Osteoblast (primary cell): ENCODE measurements at places on chromosomes 11 and 22. TPM values are rescaled to one million over a fixed set of nuclear protein-coding genes. Genes with fewer than 3 reads are reported as not detected.

ART5 gene
- 0.29 and 0.36 TPM in 2 replicates for total RNA-seq

SEPTIN3 gene
- 0.29 and 0.36 TPM in 2 replicates for total RNA-seq

LINC01488 gene
- total RNA-seq, result not detected in 2 replicates

DNA sequence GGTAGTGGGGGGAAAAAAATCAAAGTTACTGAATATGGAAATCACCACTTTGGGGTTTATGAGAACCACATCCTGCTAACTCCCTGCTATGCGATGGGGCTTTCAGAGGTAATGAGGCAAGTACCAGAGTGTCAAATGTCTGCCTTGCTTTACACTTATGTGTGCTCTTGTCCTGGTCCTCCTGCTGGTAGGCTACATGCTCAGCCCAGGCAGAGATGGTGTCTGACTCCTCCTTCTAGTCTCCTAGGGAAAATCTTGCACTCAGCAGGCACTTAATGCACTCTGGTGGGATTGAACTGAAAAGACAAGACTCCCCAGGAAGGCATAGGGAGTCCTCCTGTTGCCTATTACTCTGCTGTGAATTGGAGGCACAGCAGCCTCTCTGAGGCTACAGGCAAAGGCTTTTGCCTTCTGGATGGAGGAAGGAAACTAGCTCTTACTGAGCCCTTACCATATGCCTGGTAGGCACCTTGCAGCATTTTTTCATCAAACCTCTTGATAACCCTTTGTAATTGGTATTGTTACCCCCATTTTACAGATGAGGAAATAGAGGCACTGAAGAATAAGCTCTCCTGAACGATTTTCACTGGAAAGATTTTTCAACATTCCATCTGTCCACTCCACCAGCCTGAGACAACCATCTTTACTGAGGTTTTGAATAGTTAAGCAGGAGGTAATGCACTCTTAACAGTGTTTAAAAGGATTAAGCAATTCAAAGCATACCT, 132.1 kb upstream of the PAX6 start:
- H3K4me1 ChIP-seq, result no peaks in the 10 kb centered on the region
- H3K27ac ChIP-seq, result no peak overlapping the region
- H3K27me3 ChIP-seq, result peaks cover 9% of the 10 kb centered on the region
- H3K36me3 ChIP-seq, result no peaks in the 10 kb centered on the region

- H3K27ac ChIP-seq, result no peak overlapping the region
- H3K4me3 ChIP-seq, result no peak overlapping the region
- no peaks in the 10 kb centered on the region for H3K4me1 ChIP-seq
- no peaks in the 10 kb centered on the region for H3K27me3 ChIP-seq
- DNase-seq, result no peak
Observed at GRCh38 chr11:111177037-111177871, 68.3 kb upstream of the POU2AF2 start.

DNA sequence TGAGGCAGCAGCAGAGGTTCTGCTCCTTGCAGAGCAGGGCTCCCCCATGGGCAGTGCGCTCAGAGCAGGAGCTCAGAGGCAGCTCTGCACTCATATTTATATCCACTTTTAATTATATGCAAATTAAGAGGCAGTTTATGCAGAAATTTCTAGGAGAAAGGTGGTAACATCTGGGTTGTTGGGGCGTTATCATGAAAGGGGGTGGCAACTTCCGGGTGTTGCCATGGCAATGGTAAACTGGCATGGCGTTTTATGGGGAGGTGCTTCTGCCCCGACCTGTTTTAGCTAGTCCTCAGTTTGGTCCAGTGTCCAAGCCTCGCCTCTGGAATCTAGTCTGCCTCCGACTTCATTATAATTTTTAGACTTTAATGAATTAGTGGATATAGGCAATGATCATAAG, 1191.7 kb downstream of the TBC1D22A start:
- no peaks in the 10 kb centered on the region for H3K36me3 ChIP-seq
- H3K4me3 ChIP-seq, result no peak overlapping the region
- no peak for DNase-seq
- no peaks in the 10 kb centered on the region for H3K4me1 ChIP-seq
- no peak overlapping the region for H3K27ac ChIP-seq
- H3K27me3 ChIP-seq, result no peaks in the 10 kb centered on the region

DNA sequence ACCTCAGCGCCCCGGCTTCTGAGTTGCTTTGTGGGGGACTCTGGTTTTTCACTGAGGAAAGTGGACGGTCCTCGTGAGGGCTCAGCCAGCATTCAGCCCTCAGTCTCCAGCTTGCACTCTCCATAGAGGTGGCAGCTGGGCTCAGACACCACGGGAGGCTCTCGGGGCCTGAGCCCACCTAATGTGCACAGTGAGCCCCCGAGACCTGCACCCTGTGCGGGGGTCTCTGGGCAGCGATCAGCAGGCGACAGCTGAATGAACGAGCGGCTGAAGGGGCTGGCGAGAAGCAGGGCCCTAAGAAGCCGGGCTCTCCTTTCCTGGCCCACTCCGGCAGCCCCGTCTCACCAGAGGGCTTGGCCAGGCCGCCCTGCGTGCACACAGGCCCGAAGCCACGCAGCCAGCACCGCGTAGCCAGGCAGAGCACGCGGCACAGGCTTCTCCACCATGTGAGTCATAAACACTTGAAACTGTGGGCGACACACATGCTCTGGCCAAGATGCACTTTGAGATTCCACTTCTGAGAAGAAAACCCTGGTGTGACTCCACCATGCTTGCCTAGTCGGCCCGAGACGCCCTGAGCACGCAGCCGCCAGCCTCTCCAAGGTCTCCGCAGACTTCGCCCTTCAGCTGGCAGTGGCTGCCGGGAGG, 28.0 kb downstream of the TOLLIP start:
- H3K27me3 ChIP-seq, result no peaks in the 10 kb centered on the region
- H3K36me3 ChIP-seq, result peaks cover 31% of the 10 kb centered on the region
- H3K27ac ChIP-seq, result no peak overlapping the region
- H3K4me3 ChIP-seq, result no peak overlapping the region
- no peak for DNase-seq

DNA sequence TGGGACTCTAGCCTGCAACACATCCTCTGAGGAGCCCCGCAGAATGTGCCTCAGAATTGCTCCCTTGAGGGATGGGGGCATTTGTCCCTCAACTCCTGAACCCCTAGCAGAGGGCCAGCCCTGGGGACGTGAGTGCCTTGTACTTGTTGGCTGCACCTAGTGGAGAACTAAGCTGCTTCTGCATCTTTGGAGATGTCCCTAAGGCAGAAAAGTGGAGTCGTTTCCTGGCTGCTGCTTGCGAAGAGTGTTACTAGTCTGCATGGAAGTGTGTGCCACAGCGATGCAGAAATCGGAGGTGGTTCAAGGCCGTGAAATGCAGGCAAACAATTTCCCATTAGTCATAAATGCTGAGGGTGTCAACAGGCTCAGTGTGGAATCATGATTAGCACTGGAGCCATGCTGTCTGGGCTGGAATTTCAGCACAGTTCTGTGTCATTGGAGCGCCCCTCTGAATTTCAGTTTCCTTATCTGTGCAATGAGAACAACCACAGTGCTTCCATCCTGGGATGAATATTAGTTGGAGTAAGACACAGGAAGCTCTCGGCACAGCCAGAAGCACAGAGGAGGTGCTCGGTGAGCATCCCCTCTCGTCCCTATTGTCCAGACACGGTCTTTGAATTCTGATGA, 56.5 kb downstream of the MIAT start:
- H3K4me3 ChIP-seq, result peak overlapping the region; percentile 14
- no peaks in the 10 kb centered on the region for H3K27me3 ChIP-seq
- peak overlapping the region; percentile 57 for H3K27ac ChIP-seq
- DNase-seq, result no peak
- peaks cover 43% of the 10 kb centered on the region for H3K4me1 ChIP-seq
- no peaks in the 10 kb centered on the region for H3K36me3 ChIP-seq

- peak overlapping the region; percentile 60 for H3K27ac ChIP-seq
- H3K36me3 ChIP-seq, result peaks cover 25% of the 10 kb centered on the region
- H3K4me1 ChIP-seq, result peaks cover 43% of the 10 kb centered on the region
- H3K27me3 ChIP-seq, result no peaks in the 10 kb centered on the region
- peak overlapping the region; percentile 73 for H3K4me3 ChIP-seq
- DNase-seq, result peak; percentile 78
Observed at GRCh38 chr22:32802237-32802765, 796 bp downstream of the TIMP3 start.

GRCh38 chr11:120549346-120549745, 37.8 kb downstream of the GRIK4 start:
- H3K36me3 ChIP-seq, result no peaks in the 10 kb centered on the region
- DNase-seq, result no peak

DNA sequence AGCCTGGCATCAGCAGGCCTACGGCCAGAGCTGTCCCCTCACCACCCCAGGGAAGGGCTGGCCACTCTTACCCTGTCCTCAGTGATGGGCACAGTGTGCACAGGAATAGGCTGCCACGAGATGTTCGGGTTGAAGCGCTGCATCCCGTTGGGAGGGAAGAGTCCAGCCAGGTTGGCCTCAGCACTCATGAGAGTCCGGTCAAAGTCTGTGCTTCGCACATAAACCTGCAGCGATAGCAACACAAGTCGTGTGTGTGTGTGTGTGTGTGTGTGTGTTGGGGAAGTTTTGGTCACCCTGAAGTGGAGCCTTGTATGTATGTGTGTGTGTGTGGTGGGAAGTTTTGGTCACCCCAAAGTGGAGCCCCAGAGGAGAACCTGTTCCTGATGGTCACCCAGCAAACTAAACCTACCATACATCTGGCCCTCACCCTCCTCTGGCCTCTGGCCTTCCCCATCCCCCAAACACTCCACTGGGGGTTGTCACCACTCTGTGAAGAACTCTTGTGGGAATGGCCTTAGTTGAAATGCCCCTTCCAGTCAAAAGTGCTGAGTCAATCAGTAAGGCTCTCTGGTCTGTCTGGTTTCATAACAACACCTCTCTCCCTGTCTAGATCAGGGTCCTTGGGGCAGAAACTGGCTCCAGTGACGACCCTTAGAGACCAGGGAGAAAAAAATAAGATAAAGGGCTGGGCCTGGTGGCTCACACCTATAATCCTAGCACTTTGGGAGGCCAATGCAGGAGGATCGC, 2.8 kb downstream of the ACP2 start:
- no peak for DNase-seq
- peaks cover 40% of the 10 kb centered on the region for H3K36me3 ChIP-seq
- H3K27ac ChIP-seq, result no peak overlapping the region
- no peak overlapping the region for H3K4me3 ChIP-seq

DNA sequence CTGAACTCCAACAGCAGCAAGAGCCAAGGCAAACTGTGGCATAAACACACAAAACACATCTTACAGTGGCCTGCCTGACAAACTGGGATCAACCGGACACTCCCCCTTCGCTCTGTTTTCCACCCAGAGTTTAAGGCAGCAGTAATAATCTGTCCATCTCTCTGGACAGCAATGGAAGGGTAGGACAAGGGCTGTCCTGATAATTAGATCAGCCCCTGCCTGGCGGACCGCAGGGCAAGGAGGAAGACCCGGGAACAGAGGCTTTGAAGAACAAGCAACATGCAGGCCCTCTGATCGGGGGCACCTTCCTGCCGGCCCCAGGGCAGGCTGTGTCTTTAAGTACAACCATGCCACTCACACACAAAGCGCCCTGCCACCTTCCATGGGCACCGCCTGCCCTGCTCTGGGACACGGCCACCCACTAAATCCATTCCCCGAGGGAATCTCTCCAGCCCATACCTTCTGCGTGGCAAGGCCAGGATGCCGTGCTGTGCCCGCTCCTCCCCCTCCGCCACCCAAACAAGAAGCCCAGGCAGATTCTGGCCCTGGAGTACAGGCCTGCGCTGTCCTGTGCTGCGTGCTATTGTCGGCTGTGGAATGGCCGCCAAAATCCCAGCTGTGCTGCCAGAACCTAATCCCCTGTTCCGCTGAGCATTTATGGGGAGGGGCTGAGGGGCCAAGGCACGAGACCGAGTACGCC, 38.8 kb downstream of the NUMA1 start:
- no peak for DNase-seq
- peaks cover 45% of the 10 kb centered on the region for H3K4me1 ChIP-seq
- H3K36me3 ChIP-seq, result no peaks in the 10 kb centered on the region
- peak overlapping the region; percentile 97 for H3K27ac ChIP-seq

GRCh38 chr22:49930596-49931412, 12.4 kb downstream of the CRELD2 start:
- DNase-seq, result no peak
- peaks cover 3% of the 10 kb centered on the region for H3K4me1 ChIP-seq
- H3K27ac ChIP-seq, result no peak overlapping the region
- H3K27me3 ChIP-seq, result no peaks in the 10 kb centered on the region
- H3K4me3 ChIP-seq, result no peak overlapping the region

GRCh38 chr11:86483940-86484794, 109.5 kb downstream of the CCDC81 start:
- peaks cover 19% of the 10 kb centered on the region for H3K4me1 ChIP-seq
- H3K36me3 ChIP-seq, result no peaks in the 10 kb centered on the region
- H3K27ac ChIP-seq, result peak overlapping the region; percentile 93
- no peaks in the 10 kb centered on the region for H3K27me3 ChIP-seq
- no peak overlapping the region for H3K4me3 ChIP-seq

DNA sequence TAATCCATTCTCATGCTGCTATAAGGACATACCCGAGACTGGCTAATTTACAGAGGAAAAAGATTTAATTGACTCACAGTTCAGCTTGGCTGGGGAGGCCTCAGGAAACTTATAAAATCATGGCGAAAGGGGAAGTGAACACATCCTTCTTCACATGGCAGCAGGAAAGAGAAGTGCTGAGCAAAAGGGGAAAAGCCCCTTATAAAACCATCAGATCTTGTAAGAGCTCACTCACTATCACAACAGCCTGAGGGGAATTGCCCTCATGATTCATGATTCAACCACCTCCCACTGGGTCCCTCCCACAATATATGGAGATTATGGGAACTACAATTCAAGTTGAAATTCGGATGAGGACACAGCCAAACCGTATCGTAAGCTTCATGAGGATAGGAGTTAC, 3.8 kb upstream of the CYB5R2 start:
- H3K4me1 ChIP-seq, result peaks cover 10% of the 10 kb centered on the region
- H3K4me3 ChIP-seq, result no peak overlapping the region
- H3K36me3 ChIP-seq, result no peaks in the 10 kb centered on the region
- DNase-seq, result peak; percentile 47
